ENCODE measurements at places on chromosomes 3 and 15.

- DNase-seq = no peak
Measured at GRCh38 chr3:156341831-156342416, 213.0 kb downstream of the SSR3 start.

DNA sequence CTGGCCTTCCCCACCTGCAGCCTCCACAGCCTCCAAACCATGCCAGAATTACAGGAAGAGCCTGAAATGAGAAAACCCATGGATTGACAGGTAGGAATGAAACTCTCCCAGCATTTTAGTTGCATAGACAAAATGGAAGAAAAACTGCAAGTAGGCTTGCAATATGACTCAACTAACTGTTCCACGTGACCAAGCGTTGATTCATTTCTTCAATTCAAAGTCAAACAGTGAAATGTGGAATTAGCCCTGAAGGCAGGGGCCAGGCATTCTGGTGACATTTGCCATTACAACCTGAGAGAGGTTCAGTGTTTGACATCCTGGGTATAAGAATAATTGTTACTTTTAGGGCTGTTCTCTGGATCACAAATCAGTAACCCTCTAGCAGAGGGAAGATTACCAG, 676.5 kb upstream of the CFAP20DC start:
- no peak for DNase-seq

DNA sequence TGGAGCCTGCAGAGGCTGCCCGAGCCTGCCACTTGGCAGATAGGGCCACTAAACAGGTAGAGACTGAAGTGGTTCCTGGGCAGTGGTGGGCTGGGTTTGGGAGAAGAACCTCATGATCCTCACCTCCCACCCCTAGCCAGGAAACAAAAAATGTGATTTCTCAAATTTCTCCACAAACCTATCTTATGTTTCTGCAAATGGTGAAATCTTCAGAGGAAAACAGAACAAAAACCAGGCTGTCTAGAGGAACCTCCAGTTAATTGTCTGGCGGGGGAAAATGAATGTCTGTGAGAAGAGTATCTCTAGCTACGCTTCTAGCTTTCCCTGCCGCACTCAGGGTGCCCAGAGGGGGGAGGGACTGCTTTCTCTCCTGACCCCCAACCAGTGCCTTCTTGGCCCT, 55.9 kb downstream of the TRA2B start:
- DNase-seq = no peak

GRCh38 chr3:192060160-192060781, 599.3 kb downstream of the PYDC2 start:
- no peak for DNase-seq

GRCh38 chr3:5499404-5499803, 311.9 kb downstream of the EDEM1 start:
- no peak for DNase-seq

DNA sequence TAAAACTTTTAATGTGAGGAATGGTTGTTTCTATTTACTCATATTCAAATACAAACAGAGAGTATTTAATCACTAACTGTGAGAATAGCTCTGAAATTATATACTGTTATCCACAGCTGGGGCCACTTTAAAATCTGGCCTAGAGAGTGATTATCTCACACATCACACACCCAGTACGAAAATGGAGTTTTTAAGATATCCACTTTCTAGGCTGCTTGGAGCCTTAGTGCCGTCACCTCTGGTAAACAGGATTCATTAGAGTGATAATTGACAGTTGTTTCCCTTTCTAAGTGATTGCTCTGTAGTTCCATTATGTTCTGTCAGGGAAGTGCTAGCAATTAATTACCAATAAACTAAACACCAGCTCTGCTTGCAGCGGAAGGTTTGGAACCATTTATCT, 942.4 kb downstream of the FHIT start:
- no peak for DNase-seq

GRCh38 chr3:196192036-196192523, 19.1 kb downstream of the ZDHHC19 start:
- peak; percentile 48 for DNase-seq

- DNase-seq = no peak
Measured at GRCh38 chr3:143041903-143042302, 40.5 kb downstream of the U2SURP start.

DNA sequence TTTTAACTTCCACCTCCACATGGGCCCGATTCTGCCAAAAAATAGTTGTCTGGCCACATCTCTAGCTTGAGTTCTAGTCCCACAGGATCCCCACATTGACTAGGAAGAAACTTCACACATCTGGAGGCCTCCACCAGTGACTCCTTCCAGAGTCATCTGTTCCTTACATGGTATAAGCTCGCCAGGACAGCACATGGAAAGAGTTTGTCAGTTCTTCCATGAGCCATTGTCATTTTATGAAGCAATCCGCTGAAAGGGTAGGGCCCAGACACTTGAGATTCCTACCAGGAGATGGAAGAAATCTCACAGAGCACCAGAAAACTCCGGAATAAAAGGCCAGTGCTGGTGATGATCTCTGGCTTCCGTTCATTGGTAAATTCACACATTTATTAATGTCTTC, 350.5 kb upstream of the ICE2 start:
- no peak for DNase-seq

DNA sequence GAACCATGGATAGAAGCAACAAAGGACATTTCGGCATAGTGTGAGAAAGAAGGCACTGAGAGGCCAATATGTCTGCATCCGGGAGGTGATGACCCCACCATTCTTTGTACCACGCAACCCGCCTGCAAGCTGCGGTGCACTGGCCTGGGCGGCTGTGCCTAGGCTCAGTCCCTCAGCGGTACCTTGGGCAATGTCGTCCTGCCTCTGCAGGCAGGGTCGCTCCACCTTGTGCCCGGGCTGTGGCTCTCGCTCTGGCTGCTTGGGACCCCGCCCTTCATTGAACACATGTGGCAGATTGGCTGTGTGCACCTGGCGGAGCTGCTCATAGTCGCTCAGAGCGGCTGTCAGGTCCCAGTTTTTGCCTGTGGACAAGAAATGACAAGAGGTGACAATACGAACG, 243.2 kb downstream of the KLF13 start:
- DNase-seq = no peak

DNA sequence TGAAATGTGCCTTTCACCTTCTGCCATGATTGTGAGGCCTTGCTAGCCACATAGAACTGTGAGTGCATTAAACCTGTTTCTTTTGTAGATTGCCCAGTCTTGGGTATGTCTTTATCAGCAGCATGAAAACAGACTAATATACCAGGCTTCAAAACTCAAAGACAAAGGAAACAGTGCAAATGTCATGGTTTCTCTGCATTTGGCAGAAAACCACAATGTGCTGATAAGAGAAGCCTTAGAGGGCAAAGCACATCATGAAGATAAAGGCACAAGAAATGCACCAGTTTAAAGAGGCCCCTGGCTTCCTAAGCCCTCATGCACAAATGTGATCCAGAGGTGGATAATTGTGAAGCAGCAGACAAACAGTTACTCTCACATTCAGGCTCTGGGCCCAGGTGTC, 259.2 kb downstream of the CPNE4 start:
- DNase-seq = no peak

- no peak for DNase-seq
Measured at GRCh38 chr3:160126051-160126450, 99.2 kb upstream of the C3orf80 start.

All from stimulated activated naive CD8-positive, alpha-beta T cell treated with anti-CD3 and anti-CD28 coated beads, Interleukin-15, amount 100 ng/mL, for 72 hours (primary cell).